ENCODE measurements at places on chromosomes 2 and 18.
A peak's percentile ranks its signal among the peaks of the same experiment; 100 is the strongest.

- no peak for DNase-seq
These were observed 69.9 kb upstream of the MAPRE2 start for GRCh38 chr18:34971313-34971712.

DNA sequence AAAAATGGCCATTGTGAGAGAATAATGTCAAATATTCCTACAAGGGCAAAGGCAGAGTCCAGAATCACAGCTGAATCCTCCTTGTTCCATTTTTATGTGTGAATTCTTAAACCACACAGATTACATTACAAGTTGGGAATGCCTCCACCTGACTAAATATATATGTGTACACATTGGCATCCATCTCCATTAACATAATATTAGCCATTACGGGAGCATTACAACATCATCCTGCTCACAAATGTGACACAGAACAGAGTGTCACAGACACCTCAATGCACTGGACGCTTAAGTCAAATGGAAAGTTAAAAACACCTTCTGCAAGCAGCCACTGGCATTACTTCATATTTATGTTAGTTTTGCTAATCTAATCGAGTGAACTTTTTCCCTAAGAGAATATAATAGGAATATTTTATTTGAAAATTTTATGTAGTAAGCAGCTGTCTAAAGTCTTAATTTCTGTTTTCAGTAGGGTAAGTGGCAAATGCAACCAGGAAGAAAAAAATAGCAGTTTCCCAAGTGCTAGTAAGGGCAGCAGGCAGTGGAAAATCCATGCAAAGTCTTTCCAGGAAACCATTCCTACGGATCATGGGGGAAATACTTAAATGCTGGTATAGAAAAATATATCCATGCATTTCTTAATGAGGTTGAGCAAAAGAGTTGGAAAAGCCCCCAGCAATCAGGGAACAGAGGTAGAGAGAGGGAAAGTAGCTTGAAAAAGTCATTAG, 255.6 kb downstream of the OSR1 start:
- DNase-seq: no peak

- no peak for DNase-seq
These were observed 6.7 kb downstream of the TGFA start for GRCh38 chr2:70546885-70547284.

GRCh38 chr2:40485318-40485717, 33.4 kb upstream of the SLC8A1 start:
- no peak for DNase-seq

DNA sequence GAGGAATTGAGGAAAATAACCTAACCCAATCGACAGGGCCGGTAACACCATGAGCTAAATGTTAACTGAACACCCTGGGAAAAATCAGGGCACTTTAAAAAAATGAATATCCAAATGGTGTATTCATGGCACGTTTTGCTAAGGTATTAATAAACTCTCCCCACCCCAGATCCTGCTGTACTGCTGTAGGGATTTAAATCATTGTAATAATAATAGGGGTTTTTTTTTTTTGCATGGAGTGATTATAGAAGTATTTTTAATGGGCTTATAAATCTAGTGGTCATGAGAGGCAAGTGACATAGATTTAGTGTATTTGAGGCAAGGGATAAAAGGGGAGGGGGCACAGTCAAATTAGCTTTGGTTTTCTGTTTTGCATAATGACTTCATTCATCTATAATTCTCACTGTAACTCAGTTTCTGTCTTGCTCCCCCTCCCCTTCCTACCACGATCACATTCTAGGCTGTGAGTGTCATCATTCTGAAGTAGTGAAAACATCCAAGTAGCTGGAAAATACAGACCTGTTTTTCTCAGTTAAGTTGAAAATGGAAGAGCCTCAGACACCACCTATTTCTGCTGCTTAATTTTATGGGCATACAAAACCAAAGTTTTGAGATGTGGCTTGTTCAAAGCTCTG, 18.2 kb upstream of the MGAT5 start:
- DNase-seq: no peak

GRCh38 chr18:4758980-4759379, 303.9 kb upstream of the DLGAP1 start:
- DNase-seq: no peak

GRCh38 chr18:37457341-37457740, 108.3 kb downstream of the CELF4 start:
- DNase-seq: no peak

DNA sequence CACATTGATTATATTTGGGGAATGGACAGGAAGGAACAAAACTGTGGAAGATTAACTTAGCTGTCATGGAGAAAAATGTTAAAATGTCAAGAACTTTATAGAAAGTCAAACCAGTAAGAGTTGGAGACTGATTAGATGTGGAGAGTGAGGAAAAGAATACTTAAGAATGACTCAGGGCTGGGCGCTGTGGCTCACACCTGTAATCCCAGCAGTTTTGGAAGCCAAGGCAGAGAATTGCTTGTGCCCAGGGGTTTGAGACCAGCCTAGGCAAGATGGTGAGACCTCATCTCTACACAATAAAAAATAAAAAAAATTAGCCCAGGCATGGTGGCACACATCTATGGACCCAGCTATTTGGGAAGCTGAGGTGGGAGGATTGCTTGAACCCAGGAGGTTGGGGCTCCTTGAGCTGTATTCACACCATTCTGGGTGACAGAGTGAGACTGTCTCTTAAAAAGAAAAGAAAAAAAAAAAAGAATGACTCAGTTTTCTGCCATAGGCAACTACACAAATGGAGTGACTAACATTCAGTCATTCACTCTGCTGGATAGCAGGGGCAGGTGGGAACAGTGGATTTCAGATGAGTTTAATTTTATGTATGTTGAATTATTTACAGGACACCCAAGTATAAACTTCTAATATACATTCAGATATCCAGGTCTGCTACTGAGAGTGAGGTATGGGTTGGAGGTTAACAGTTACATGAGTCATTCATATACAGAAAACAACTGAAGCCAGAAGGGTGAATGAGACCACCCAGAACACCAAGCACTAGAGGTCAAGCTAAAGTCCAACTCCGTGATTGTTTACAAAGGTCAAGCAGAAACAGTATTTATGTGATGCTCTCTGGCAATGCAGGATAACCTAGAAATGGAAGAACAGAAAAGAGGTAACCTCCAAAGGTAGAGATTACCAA, 33.9 kb downstream of the ORC2 start:
- no peak for DNase-seq

- DNase-seq: no peak
These were observed 634.2 kb downstream of the TSN start for GRCh38 chr2:122389694-122390093.

DNA sequence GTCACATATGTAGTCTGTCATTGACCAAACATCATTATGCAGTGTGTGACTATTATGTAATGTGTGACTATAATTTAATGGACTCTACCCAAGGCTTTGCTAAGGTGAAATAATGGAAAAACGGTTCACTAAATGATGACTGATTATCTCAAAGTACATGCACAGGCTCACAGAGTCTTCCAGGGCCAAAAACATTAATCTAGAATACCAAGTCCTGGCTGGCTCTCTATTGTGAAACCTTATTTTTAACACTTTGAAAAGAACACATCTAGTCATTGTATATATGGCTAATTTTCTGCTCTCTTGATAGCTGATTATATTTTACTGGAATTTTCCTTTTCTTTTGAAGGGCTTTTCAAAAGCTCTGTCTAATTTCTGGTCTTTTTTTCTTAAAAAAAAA, 102.9 kb upstream of the THUMPD2 start:
- DNase-seq: no peak

DNA sequence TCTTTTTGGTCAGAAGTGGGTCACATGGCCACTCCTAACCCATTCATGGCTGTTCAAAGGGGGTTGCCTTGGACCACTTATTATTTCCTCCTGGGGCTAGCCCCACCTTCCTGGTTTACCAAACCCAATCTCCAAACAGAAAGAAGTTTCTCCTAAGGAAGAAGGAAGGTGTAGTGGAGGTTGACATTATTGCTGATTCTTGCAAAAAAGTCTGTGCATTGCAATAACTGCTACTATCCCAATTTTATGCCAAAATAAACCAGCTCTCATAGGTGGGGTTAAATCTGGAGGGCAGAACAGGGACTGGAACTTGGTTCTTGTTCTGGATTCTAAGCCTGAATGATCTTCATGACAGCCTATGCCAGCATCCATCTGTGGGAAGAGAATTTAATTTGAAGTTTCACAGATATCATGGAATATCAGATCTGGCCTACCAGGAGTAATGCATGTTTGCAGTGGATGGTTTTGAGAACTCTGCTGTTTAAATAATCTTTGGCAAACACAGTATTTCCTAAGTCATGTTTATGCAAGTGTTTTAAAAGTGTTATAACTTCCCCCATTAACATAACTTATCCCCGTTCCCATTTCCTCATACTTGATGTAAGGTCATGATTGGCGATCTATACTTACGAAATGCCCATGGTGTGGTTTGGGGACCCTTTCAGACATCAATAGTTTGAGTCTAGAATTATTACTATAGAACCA, 11.9 kb downstream of the ANXA4 start:
- no peak for DNase-seq

DNA sequence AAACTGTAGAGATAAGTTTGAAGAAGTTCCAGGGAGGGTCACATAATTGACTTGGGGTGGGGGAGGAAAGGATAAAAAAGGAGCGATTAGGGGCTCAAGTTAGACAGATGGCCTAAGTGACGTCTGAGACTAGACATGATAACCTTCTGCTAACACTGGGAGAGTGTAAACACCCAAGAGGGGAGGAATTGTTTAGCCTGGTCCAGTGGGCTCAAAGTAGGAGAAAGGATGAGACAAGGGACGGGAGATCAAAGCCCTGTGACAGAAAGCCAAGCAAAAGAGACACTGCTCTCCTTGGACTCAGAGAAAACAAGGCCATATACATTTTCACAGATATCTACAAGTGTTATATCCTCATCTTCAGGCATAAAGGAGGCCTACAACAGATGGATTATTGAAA, 45.5 kb upstream of the IHH start:
- DNase-seq: no peak

- peak; percentile 18 for DNase-seq
These were observed 6.2 kb upstream of the GPR155 start for GRCh38 chr2:174492963-174493431.

DNA sequence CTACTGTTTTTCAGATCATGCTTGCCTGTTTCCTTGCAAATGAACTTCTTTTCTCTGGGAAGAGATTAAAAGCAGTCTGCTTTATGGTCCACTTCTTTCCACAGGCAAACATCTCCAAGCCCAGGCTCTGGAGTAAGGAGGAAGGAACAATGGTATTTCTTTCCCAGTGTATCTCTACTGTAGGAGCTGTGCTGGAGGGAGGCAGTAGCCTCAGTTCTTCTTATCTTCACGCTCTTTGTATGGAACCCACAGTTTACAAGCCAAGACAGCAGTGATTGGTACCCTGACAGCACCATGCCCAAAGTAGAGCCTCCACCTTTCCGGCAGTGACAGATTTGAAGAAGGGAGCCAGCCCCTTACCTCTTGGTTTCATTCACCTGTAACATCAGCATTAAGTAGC, 35.2 kb downstream of the SPOPL start:
- DNase-seq: no peak

Data from stimulated activated CD8-positive, alpha-beta memory T cell treated with anti-CD3 and anti-CD28 coated beads, Interleukin-7, amount 100 ng/mL, for 24 hours (primary cell).